ENCODE measurements at places on chromosomes 11 and 22.

GRCh38 chr11:96205460-96205809 lies 137.6 kb downstream of the MAML2 start:
- no peak for DNase-seq

GRCh38 chr11:78788533-78788932 lies 213.9 kb upstream of the NARS2 start:
- DNase-seq = no peak

GRCh38 chr11:80816454-80816847 lies 1375.6 kb upstream of the TENM4 start:
- DNase-seq = no peak

- DNase-seq = no peak
These were observed 588.0 kb downstream of the SOX6 start for GRCh38 chr11:15768321-15768720.

- no peak for DNase-seq
These were observed 34.6 kb upstream of the CAVIN3 start for GRCh38 chr11:6354651-6355485.

DNA sequence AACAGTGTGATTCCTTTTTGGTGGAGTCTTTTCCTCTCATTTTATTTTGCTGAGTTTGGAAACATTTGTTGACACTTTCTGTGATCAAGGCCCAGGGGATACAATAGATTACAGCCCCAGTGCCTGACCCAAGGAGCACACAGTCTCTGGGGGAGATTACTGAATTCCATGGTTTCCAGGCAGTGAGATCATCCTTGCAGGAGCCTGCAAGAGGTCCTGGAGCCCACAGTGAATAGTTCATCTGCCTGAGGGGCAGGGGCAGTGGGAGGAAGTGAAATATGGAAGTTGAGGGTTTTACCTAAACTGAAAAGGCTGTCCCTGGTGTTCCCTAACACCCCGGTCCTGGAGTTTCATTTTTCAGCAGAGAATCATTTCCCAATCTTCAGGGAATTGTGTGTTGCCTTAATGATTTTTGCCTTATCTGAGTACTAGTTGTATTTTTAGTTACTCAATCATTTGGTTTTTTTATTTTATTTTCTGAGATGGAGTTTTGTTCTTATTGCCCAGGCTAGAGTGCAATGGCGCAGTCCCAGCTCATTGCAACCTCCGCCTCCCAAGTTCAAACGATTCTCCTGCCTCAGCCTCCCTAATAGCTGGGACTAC lies 7.7 kb downstream of the CCS start:
- DNase-seq = no peak

- DNase-seq = no peak
These were observed 15.0 kb upstream of the APOA1 start for GRCh38 chr11:116852261-116853031.

DNA sequence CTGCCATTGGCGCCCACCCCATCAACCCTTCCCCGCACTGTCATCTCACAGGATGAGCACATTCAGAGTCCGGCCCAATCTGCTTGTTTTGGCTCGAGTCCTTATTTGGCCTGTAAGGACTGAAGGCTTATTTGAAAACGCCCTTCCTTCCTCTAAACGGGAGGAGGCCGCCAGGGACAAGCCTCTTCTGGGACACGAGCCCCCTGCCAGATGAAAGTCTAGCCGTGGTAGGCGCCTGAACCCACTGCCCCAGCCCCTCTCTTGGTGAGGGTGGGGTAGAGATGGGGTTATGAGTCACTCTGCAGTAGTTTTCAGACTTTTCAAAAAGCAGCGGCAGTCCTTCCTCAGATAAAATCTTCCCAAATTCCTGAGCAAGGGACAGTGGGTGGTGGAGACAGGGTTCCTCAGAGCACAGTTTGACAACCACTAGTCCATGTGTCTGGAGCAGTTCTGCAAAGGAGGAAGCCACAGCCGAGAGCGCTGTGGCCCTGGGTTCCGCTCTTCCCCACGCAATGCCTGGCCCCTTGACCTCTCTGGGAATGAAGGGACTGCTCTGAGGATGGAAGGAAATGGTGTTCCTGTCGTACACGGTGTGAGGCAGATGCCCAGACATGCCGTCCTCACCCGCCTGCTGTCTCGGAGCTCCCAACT lies 57.0 kb downstream of the MYH9 start:
- DNase-seq = no peak
